ENCODE measurements at places on chromosomes 1 and 21.

DNA sequence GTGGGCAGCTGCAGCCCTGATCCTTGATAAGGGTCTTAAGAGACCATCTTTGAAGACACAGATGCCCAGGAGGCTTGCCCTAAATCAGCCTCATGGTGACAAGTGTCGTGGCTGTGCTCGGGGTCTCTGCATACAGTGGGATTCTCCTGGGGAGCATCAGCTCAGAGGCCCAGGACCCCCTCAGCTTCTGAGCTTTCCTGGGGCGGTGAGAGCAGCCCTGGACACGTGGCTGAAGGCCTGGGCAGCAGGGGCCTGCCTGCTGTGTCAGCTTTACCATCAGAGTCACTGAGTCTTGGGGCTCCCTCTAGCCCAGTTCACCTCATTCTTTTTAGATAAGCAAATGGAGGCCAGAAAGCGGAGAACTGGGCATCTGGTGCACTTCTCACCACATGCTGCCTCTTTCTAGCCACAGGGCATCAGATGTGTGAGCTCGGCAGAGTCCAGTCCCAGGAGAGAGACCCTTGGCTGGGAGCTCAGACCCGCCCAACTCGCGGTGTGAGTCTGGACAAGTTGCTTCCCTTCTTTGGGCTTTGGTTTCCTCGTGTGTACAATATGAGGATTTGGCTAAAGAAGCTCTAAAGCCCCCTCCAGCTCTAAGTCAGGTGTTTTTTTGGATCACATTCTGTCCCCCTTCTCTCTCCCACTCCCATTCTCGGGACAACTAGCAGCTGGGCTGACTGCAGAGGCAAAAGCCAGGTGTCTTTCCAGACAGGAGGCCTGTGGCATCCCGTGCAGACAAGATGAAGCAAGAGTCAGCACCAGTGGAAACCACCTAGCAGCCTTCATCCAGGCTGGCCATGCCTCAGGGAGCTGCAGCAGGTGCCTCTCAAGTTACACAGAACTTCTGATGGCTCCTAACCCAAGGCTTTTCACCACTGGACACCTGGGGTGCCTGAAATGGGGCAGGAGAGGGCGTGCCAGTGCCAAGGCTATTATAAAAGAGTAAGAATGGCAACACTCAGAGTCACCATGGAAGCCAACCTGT, 119.1 kb downstream of the KCNN3 start:
- DNase-seq: peak; percentile 97

- peak; percentile 8 for DNase-seq
Observed at GRCh38 chr1:24390924-24391782, 22.4 kb downstream of the STPG1 start.

- DNase-seq: no peak
Observed at GRCh38 chr21:20721151-20721550, 277.1 kb upstream of the NCAM2 start.

- peak; percentile 68 for DNase-seq
Observed at GRCh38 chr1:86914998-86915736, 732 bp downstream of the HS2ST1 start.

- no peak for DNase-seq
Observed at GRCh38 chr21:43267391-43268085, 98.7 kb downstream of the CRYAA start.

- no peak for DNase-seq
Observed at GRCh38 chr1:84940481-84940880, 47.5 kb upstream of the LPAR3 start.

DNA sequence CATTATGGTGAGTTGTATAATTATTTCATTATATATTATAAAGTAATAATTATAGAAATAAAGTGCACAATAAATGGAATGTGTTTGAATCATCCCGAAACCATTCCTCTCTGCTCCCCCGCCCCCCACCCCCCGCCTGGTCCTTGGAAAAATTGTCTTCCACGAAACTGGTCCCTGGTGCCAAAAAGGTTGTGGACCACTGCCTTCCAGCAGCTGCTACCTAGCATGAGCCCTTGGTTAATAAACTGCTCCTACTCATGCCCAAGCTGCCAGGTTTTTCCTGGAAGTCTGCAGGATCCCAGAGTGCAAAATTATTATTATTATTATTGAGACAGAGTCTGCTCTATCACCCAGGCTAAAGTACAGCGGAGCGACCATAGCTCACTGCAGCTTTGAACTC, 6.8 kb upstream of the IFNGR2 start:
- DNase-seq: no peak

DNA sequence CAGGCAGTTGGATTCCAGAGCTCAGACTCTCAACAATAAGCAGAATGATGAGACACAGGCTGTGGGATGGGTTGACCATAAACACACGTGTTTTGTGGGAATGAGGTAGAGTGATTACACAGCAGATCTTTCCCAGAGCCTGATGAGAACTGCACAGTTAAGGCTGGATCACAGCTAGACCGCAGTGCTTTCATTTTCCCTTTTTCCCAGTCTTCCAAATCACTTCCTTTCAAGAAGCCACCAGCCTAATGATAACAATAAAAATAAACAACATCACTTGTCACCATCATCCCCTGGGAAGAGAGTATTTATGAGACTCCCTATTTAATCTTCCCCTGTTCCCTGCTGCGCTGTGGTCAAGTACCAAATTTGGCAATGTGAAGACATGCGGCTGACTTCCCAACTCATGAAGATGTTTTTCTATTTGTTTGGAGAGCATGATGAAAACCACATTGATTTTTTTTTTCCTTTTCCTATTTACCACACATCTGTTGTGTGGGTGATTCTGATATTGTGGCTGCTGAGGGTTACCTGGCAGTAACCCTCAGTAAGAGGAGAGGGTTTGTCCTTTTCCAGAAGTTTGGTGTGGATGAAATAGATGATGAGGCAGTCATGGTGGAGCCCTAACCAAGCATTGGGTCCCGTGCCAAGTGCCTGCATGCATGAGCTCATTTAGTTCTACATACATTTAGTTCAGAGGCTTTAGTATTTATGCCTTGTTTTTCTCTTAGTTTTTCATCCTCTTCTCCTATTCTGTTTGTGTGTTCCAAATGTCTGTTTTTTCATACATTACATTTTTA, 248.9 kb upstream of the HOOK1 start:
- no peak for DNase-seq

- DNase-seq: no peak
Observed at GRCh38 chr1:24699628-24700027, 45.6 kb upstream of the CLIC4 start.

DNA sequence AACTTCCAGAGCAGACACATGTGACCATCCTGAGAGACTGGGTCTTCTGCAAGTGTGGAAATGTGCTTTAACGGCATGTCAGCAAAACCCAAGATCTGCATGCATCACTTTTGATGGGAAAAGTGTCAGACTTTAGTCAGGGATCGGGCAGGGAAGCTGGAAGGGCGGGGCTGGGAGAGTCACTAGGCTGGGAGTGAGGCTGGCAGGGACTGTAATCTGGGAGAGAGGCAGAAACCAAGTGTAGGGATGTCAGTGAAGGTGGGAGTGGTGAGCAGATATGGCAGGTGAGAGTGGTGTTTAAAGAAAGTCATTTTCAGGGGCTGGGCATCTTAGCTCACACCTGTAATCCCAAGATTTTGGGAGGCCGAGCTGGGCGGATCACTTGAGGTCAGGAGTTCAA, 11.3 kb downstream of the CDA start:
- DNase-seq: no peak

- DNase-seq: no peak
Observed at GRCh38 chr21:28283641-28284490, 708.8 kb downstream of the LTN1 start.

DNA sequence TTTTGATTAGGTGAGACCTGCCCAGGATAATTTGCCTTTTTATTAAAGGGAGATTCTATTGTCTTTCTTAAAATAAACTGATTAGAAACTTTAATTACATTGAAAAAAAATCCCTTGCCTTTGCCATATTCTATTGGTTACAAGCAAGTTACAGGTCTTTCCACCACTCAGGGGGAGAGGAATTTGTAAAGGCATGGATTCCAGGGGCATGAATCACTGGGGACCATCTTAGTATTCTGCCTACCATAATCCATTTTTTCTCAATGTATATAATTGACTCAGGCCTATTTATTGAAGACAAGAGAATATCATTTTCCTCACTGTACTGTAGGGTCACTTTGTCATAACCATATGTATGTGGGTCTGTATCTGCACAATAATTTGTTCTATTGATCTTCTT, 124.3 kb upstream of the PDE4B start:
- no peak for DNase-seq

DNA sequence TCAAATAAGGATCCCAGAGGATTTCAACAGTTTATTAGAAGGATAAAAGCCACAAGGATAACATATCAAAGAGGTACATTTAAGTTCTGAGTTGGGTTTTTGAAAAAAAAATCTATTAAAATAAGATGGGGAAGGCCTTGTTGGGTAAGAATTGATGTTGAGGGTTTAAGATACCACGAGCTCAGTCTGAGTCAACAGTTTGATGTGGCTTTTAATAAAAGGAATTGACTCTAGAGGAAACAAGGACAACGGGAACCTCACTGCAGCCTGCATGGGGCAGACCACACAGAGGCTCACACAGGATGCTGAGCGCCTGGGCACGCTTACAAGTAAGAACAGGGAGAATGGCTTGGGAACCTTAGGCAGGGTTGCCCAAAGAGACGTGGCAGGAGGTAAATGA, 107.5 kb downstream of the TIAM1 start:
- DNase-seq: no peak

DNA sequence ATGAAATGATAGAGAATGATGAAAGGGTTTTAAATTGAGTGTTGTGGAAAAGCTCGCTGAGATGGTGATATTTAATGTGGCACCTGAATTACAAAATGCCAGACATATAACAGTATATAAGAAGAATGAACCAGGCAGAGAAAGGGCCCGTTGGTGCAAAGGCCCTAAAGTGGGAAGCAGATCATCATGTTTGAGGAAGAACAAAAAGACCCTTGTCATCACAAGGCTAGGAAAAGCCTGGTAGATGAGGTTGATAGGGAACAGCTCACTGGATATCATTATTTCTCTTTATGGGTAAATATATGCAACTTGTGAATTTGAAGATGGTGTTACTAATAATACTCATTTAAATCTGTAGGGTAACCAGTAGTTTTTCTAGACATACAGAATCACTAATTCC, 11.0 kb downstream of the RAP1A start:
- DNase-seq: no peak

DNA sequence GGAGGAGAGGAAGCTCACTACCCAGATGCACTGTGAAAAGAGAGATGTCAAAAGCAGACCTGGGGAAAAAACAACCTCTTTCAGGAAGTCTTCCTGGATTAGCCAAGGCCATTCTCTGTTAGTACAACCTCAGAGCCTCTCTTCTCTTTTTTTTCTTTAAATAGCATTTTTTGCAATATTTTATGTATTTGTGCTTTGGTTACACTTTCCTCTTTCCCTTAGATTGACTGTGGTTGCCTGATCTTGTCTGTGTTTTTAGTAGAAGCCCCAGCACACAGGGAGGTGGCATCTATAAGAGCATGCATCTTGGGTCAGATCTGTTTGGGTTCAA, 18.8 kb downstream of the SLC26A9 start:
- DNase-seq: no peak

DNA sequence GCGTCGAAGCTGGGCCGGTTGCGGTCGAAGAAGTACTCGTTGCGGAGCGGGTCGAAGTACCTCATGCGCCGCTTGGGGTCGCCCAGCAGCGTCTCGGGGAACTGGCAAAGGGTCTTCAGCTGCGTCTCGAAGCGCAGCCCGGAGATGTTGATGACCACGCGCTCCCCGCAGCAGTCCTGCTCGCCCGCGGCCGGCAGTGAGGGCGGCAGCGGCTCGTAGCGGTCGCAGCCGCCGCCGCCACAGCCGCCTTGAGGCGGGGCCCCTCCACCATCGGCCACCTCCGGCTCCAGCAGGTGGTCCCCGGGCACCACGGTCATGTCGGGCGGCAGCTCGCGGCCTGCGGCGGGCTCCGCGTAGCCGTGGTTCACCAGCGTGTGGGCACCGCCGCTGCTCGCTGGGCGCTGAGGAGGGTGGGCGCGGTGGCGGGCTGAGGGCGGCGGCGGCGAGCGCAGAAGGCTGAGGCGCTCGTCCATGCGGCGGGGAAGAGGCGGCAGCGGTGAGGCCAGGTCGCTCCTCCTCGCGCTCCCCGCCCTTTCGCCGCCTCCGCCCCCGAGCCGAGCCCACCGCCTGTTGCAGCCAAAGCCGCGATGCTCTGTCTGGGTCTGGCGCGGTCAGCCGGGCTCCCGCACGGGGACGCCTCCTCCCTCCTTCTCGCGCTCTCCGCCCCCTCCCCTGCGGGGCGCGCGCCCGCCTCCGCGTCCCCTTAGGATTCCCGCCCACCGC, at the start of gene KCNA3:
Gene KCNA3, minus strand, starts transcription at position 604 of the 723 bp plus-strand sequence. Its CDS starts 131 bp downstream, at position 473.
- no peak for DNase-seq

- DNase-seq: no peak
Observed at GRCh38 chr1:175185903-175186302, 6.7 kb downstream of the KIAA0040 start.

DNA sequence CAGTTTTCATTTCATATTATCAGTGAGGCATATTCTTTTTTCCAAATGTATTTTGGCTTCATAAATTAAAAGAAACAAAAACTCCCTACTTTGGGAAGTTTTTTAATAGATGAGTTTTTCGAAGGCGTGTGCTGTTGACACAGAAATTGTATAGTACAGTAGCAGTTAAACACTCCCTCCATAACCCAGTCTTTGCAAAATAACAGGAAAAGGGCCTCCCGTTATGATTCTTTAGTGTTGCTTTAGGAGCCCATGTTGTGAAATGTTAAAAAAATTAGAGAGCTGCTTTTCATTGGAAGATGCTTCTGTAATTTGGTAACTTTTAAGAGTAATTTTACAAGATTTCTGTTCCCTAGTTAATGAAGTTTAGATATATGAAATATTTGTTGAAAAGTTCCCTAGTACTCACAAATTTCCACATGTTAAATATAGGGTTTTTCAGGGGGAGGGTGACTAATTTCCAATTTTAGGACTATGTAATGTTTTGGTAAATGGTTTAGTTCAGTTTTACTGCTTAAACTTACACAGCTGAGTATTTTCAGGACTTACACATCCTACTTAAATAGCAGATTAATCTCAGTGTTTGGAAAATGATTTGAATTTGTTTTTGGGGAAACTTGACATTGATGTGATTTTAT, 2.0 kb downstream of the CAMSAP2 start:
- DNase-seq: no peak

GRCh38 chr1:227786673-227787512, 28.6 kb upstream of the PRSS38 start:
- no peak for DNase-seq

GRCh38 chr1:227892489-227893299, 55.0 kb downstream of the WNT9A start:
- DNase-seq: no peak

DNA sequence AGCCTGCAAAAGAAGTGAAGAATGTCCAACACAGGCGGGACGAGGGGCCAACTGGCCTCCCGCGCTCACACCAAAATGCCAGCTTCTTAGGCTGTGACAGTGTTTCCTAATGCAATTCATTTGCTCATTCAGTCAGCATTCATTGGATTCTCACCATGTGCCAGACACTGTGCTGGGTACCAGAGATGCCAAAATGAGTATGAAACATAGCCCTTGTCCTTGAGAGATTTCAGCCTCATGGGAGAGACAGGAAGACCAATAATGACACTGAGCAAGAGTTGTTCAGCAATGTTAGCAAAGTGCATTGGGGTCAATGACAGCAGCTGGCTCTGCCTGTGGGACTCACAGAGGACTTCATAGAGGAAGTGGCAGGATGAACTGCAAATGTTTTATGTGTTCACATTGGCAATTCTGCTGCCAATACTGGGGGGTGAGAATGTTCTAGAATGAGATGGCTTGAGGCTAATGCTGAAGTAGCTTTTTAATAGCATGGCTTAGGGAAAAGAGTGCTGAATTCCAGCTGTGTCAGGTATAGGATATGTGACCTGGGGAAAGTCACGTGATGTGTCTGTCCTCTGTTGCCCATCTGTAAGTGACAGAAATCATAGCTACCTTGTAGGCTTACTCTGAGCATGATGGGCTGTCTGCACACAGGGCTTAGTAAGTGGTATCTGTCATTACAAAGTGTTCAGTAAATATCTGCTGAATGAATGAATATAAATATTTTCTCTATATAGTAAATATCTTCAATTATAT, 58.3 kb upstream of the KIF26B start:
- DNase-seq: no peak
